Fibroblast of upper back skin (primary cell): ENCODE measurements at places on chromosomes 3 and 15.

GRCh38 chr3:7543294-7543880, 682.5 kb downstream of the GRM7 start:
- DNase-seq = no peak

GRCh38 chr3:174251681-174252080, 607.5 kb upstream of the NAALADL2 start:
- DNase-seq = peak; percentile 28

DNA sequence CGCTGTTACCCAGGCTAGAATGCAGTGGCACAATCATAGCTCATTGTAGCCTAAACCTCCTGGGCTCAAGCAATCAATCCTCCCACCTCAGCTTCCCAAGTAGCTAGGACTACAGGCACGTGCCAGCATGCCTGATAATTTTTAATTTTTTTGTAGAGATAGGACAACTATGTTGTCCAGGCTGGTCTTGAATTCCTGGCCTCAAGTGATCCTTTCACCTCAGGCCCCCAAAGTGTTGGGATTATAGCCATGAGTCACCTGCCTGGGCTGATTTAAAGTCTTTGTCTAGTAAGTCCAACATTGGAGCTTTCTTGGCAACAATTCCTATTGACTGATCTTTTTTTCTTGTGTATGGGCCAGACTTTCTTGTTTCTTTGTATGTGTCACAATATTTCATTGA, 28.1 kb downstream of the SPINK8 start:
- no peak for DNase-seq

- peak; percentile 100 for DNase-seq
These were observed 241.8 kb upstream of the LRTM1 start for GRCh38 chr3:55169608-55170072.

- peak; percentile 56 for DNase-seq
These were observed 9.1 kb downstream of the PLXND1 start for GRCh38 chr3:129597087-129597999.

GRCh38 chr3:2921452-2921851, 188.7 kb downstream of the IL5RA start:
- DNase-seq = no peak

DNA sequence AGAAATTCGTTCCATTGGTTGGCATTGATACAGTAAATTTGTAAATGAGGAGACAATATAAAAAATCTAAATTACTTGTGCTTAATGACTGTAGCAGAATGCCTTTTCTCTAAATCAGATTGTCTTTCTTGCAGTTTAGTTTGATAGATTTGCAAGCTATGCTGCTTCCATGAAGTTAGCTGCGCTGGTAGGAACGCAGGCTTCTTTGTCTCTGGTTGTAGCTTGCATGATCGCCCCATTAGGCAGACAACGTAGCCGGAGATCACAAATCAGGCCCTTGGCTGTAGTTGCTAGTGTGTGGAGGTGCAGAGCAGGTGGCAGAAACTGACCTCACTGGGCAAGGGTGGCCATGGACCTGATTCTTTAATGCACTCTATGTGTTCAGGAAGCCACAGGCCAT, 6.1 kb downstream of the ZIC1 start:
- no peak for DNase-seq

DNA sequence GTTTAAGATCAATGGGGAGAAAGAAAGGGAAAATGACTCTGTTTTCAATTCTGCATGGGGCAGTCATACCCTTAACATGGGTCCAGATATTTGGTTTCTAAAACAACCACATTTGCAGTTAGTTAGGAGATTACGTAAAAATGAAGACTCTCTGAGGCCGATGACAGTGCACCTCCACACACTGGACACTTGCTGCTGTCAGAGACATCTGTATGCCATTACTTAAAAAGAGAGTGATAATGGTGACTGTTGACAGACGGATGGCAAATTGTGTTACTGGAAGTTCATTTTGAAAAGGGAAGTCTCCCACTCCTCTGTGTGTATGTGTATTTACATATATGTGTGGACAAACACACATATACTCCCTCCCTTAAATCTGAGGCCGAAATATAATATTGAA, 304.5 kb upstream of the SEMA6D start:
- DNase-seq = no peak

- DNase-seq = peak; percentile 54
These were observed 33.0 kb downstream of the SLC12A6 start for GRCh38 chr15:34304613-34305012.

GRCh38 chr15:78016860-78017259, 60.7 kb downstream of the TBC1D2B start:
- no peak for DNase-seq

DNA sequence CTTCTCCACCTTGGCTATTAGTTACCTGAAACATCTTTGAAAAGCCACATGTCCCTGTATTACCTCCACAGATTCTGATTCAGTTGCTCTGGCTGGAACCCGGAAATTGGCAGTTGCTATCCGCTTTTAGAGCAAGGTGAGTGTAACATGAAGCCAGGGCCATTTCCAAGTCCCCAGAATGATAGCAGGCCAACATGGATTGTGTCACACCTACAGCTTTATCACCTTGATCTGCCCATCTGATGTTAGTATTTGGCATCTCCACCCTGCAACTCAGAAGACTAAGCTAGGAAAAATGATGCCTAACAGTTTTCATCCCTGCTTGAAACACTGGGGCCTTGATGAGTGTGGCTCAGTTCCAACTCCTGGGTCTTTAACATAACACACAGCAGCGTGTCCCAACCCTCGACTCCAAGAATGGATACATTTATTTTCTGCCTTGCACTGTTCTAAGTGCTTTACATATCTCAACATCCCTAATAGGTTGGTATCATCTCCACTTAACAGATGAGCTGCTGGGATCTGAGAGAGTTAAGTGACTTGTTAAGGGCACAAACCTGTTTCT, 21.3 kb upstream of the NUDT16 start:
- no peak for DNase-seq

GRCh38 chr3:50271314-50271936, 2.5 kb downstream of the SEMA3B start:
- DNase-seq = no peak

GRCh38 chr3:21505711-21506460, 245.1 kb downstream of the ZNF385D start:
- no peak for DNase-seq

DNA sequence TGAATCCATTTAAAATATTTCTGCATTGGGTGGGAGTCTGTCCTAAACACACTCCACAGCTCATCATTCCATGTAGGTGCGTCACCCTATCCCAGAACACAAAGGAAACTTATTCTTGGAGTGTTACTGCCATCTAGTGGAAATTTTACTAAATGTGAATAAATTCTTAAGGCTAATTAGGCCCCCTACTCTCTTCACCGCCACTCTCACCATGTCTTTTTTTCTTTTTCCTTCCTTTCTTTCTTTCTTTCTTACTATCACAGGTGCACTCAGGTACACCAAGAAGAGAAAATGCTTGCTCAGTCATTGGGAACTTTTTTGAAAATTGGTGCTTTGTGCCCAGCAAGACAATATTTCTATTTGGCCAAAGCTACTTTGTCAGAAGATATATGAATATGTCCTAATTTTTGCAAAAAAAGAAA, 26.4 kb upstream of the ATP8B4 start:
- peak; percentile 88 for DNase-seq

DNA sequence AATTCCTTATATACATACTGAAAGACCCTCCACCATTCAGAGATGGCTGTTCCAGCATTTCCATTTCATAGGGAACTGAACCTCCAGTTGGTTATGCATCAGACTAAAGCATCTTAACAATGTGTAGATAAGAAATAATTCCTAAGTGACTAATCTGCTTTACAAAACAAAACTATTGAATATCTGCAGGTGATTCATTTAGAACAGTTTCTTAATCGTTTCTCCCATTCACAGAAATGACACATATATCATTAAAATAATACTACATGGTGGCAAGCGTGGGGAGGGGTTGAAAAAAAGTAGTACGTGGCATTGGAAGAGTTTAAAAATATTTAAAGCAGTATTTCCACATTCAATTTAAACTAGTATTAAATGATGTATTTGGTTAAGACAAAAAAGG, 19.5 kb downstream of the COPS2 start:
- peak; percentile 83 for DNase-seq

DNA sequence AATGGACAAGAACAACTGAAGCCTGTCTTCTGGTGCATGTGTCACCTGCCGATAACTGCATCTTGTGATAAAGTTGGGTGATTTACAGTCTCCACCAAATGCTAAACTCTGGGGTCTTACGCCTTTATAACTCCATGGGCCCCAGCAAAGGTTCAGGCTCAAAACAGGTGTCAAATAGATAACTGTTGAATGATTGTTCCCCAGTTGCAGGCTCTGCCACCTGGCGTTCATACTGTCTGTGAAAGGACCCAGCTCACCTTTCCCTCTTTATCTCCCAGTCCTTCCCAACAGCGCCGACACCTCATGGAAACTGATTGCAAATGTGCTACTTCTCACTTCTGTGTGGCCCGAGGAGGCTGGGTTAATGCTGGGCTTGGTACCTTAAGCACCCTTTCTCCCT, 8.3 kb upstream of the SNX22 start:
- no peak for DNase-seq

- DNase-seq = no peak
These were observed 42.0 kb upstream of the IMPG2 start for GRCh38 chr3:101362406-101362805.

GRCh38 chr3:123449997-123450604, 1.2 kb upstream of the ADCY5 start:
- peak; percentile 11 for DNase-seq
